ENCODE measurements at places on chromosomes 12 and 14.
A peak's percentile ranks its signal among the peaks of the same experiment; 100 is the strongest.

DNA sequence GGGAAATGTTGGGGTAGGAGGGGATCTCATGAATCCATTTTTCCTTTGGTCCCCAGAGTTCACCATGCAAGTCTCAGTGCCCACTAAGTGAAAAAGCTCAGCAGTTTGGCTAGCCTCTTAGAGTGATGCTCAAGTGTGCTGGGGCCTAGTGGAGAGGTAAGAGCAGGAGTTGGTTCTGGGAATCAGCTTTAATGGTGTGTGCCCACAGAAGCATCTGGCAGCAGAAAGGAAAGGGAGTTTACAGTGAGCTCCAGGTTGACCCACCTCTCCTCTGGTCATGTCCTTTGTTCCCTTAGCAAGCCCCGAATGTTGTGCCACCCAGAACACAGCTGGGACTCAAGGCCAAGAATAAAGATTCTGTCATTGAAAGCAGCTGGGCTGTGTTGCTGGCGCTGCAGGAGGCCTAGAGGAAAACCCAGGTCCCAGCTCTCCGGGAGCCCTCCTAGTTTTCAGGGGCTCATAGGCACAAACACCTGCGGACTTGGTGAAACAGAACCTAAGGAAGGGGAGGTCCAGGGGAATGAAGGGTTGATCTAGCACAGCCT, 320.8 kb downstream of the ZFP36L1 start:
- DNase-seq: no peak

DNA sequence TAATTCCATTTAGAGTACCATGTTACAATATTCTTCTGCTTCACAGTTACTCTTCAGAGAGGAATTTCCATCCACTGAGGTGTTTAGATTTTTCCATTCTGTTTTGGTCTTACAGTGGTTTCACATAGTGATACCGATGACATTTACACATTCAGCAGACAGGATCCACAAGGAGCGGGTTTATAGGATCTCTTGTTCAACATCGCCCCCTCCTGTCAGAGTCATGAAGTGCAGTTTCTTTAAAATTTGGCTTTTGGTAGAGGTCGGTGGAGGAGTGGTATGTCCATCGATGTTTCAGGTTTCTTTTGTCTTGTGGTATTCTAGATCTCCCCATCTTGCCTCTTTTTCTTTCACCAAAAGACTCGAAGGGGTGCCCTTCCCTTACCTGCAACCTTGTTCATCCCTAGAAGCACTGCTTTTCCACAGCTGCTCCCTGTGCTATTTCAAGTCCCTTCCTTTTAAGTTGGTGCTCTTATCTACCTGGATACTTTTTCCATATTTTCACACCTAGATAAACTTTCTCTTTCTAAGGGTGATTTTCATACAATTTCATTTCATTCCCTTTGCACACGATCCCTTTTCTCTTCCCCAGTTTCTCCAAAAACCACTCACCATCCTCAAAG, 181.3 kb downstream of the ITPR2 start:
- DNase-seq: peak; percentile 70

GRCh38 chr14:103500148-103500990, 22.3 kb downstream of the CKB start:
- DNase-seq: peak; percentile 71

- no peak for DNase-seq
These were observed 150.3 kb downstream of the LRRK2 start for GRCh38 chr12:40375076-40375475.

All from muscle of back (tissue), 13 donors.